ENCODE measurements at places on chromosomes 4 and X.
A peak's percentile ranks its signal among the peaks of the same experiment; 100 is the strongest.

- peak; percentile 50 for DNase-seq
Measured at GRCh38 chrX:135345107-135345589, 35.9 kb downstream of the ETDC start.

- DNase-seq, result no peak
Measured at GRCh38 chr4:15493411-15493810, 23.7 kb downstream of the CC2D2A start.

DNA sequence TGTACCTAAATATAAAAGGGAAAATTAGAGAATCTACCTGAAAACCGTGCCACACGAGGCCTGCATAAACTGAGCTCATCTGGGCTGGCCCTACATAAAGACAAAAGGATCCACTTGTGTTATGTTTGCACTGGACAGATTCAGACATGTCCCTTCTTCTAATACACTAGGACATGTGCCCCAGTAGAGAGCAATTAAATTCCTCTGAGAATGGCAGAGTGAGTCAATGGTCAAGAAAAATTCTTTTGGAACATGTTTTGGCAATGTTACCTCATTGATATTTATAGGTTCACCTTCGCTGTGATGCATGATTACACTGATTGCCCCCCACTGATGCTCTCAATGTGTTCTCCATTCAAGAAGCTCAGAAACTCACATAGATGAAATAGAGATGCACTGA is 95.2 kb downstream of the MANBA start:
- DNase-seq, result no peak

DNA sequence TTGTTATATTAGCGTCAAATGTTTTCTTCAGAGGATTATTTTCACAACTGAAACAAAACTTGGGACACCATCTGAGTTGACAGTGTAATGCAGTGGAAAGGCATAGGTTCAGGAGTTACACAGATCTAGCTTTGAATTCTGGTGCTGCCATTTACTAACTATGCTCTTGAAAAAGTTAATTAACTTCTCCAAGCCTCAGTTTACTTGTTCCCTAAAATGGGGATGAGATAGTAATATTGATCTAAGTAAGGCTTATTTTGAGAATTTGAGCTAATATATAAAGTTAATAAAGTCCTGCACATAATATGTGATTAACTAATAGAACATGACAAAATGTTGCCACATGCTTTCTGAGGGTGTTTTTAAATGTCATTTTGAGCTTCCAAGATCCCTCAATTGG is 112.6 kb downstream of the FRAS1 start:
- DNase-seq, result no peak

DNA sequence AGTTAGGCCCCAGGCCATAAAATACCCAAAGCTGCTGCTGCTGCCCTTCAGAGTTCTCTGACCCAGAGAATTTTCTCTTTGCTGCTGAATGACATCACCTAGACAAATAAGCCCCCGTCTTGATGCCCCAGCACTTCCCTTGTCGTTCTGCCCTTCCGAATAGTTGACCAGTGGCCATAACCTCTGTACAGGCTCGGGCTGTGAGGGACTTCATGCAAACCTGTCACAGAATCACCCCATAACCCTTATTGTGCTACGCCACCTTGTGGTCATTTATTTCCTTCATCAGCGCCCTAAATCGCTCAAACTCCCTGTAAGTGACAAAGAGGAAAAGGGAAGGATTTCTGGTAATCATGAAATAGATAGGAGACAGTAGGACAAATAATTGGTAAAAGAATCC is 18.8 kb downstream of the SPACA5 start:
- peak; percentile 77 for DNase-seq

DNA sequence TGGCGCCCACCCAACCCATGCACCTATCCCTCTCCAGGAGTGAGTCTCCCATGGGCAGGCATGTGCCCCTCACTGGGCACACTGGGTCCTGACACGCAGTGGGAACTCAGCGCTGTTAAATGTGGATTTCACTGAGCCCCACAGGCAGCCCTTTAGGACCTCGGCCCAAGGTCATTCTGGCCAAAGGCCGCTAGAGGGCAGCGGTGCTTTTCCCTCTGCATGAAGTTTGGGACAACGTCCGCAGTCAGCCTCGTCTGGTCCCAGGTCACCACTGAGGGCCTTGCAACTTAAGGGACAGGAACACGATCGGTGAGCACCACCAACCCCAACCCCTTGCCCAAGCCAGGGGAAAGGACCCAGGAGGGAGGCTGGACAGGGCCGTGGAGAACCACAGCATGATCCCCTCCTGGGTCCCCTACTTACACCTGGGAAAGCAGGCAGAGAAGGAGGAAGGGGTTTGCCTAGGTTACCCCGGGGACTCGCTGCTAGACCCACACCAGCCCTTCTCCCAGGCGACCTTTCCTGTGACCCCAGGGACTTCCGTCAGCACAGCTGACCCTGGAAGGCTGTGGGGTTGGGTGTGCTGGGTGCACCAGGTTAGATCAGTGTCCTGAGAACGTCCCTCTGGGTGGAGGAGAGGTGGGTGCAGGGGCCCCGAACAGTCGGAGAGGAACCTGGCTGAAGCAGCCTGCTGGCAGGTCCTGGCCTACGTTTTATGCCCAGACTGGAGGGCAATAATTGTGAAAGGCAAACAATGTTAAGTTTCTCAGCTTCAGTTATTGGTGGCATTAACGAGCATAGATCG is 24.0 kb downstream of the CYTL1 start:
- peak; percentile 79 for DNase-seq

DNA sequence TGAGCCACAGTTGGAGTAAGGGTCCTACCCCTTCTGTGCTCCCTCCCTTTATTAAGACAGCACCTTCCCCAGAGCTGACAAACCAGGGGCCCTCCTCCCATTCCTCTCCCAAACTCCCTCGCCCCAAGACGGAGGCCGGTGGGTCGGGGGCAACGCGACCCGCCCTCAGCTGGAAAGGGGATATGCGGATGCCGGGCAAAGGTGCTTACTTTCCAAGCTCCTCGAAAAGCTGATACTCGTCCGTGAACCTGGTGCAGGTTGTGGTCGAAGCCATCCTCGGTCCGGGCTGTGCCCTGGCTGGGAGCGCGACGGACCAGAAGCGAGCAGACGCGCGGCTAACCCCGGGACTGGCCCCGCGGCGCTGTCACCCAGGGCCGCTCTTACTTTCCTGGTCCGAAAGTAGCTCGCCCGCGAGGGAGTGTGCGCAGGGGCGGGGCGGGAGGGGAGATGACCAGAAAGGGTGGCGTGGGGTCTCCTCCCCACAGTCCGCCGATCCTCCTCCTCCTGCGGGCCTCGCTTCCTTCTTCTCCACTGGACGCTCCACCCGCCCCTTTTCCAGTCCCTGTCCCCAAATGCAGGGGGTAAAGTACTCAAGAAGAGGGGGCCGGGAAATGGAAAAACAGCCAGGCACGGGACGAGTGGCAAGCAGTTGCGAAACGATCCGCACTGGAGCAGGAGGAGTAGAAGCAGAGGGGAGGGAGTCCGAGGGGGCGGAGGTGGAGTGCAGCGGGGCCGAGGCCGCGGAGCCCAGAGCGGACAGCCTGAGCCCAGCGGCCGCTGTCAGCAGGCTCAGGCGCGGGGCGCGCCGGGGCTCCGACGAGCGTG is 531 bp downstream of the CAMK2D start:
- DNase-seq, result peak; percentile 81

- no peak for DNase-seq
Measured at GRCh38 chr4:54390670-54391069, 161.6 kb downstream of the PDGFRA start.

GRCh38 chr4:74541667-74542066 is 96.7 kb downstream of the AREG start:
- no peak for DNase-seq

- DNase-seq, result no peak
Measured at GRCh38 chr4:24640366-24640765, 56.0 kb upstream of the DHX15 start.

GRCh38 chrX:46737041-46737440 is 21.9 kb downstream of the SLC9A7 start:
- no peak for DNase-seq

- DNase-seq, result no peak
Measured at GRCh38 chr4:125084608-125085007, 230.1 kb upstream of the FAT4 start.

- DNase-seq, result peak; percentile 55
Measured at GRCh38 chrX:1803741-1804140, 188.9 kb downstream of the ASMT start.

DNA sequence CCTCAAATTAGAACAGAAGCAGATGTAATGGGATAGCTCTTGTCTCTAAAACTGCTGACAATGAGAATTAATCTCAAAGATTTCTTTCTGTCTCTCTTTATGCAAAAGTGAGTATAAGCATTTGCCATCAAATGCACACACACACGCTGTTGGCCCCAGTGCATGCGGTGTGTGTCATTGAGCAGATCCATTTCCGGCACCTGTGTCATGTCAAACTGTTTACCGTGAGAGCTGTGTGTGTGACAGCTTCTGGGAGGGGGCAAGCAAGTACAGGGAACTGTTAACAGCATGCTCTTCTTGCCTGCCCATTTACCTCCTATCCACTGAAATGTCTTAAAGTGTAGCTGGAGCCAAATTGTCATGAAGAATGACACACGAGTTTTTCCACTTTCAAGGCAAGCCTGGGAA is 297.9 kb upstream of the FAT4 start:
- no peak for DNase-seq

DNA sequence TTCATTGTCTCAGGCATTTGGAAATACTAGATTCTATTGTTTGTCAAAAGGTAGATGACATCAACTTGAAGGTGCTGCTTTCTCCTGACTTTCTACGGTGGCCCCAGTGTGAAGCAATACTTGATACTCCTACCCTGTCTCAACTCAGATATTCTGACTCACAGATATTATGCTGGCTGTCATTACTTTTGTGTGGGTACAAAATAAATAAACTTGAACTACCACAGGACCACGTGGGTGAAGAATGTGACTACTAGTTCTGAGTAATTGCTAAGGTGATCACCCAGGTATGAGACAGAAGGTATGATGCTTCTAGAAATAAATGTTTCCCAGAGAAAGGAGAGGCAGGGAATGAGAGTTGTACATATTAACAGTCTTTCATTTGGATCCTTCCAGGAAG is 275.3 kb upstream of the SPOCK3 start:
- no peak for DNase-seq

- no peak for DNase-seq
Measured at GRCh38 chrX:45372151-45372550, 171.5 kb upstream of the DIPK2B start.

- DNase-seq, result peak; percentile 0
Measured at GRCh38 chrX:137432609-137433008, 133.3 kb upstream of the ZIC3 start.

- no peak for DNase-seq
Measured at GRCh38 chrX:2445662-2446623, 54.8 kb downstream of the DHRSX start.

- DNase-seq, result no peak
Measured at GRCh38 chr4:102629673-102630072, 128.5 kb downstream of the NFKB1 start.

GRCh38 chrX:27998666-27999065 is 17.4 kb upstream of the DCAF8L1 start:
- DNase-seq, result no peak

- no peak for DNase-seq
Measured at GRCh38 chr4:182653596-182653995, 263.6 kb downstream of the DCTD start.

DNA sequence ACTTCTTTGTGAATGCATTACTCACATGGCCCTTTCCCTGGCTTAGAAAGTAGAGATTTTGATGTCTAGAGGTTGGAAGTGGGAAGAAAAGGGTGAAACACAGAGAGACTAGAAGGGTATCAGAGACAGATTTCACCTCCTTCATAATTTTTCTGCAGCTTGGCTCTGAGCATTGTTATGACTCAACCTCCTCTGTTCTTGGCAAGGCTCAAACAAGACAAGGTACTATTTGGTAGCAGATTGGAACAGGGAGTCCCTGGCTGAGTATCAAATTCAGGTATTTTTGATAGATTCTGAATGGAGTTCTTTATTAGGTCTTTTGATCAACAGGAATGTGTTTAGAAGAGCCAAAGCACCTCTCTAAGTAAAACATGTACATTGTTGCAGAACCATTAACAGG is 146.3 kb upstream of the CHRDL1 start:
- no peak for DNase-seq

DNA sequence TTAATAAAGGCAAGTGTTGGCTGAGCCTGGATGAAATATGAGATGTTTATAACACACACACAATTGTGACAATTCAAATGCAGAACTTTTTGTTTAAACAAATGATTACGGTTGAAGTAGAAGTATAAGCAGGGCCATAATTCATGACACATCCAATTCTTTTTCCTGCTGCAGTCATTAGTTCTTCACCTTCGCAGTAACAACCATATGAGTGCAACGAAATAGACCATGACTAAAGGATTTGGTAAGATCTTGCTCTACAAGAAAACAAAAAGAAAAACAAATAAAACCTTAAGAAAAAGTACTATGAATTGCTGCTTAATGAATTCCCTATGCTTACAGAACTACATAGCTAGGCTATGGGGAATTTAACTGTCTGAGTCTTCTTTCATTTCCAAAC is 13.9 kb upstream of the BMPR1B start:
- DNase-seq, result no peak

GRCh38 chr4:154307451-154307850 is 184.1 kb downstream of the DCHS2 start:
- DNase-seq, result no peak

GRCh38 chrX:17053502-17053901 is 107.0 kb downstream of the REPS2 start:
- peak; percentile 5 for DNase-seq

GRCh38 chrX:18017411-18017810 is 156.3 kb upstream of the RAI2 start:
- no peak for DNase-seq

GRCh38 chr4:108889696-108890483 is 127.0 kb upstream of the ETNPPL start:
- no peak for DNase-seq

DNA sequence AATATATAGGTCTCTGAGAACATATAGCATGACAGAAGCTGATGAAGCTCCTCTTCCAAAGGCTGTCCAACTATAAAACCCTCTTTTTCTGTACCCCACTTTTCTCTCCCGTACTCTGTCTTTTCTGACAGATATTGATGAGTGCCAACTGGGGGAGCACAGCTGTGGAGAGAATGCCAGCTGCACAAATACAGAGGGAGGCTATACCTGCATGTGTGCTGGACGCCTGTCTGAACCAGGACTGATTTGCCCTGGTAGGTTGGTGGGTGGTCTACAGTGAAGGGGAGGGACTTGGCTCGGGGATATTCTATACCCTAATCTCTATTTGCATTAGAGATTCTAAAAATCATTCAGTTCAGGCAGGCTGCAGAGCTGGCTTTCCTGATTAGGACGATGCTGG is 80.4 kb downstream of the EGF start:
- DNase-seq, result no peak

GRCh38 chr4:87543835-87544461 is 14.8 kb upstream of the SPARCL1 start:
- no peak for DNase-seq

All from erythroblast (primary cell).